Glomerular endothelial cell (primary cell): ENCODE measurements at places on chromosomes 16 and 17.

DNA sequence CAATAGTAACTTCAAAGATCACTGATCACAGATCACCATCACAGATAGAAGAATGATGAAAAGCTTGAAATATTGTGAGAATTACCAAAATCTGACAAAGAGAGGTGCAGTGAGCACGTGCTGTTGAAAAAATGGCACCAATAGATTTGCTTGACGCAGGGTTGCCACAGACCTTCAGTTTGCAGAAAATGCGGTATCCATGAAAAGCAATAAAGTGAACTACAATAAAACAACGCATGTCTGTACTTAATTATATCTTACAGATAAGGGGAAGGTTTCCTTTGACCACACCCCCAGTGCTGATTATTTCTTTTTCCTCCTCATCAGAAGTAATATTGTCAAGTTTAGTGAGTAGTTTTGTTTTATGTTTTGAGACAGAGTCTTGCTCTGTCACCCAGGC, 21.1 kb upstream of the PYDC1 start:
- DNase-seq = no peak

- DNase-seq = no peak
These were observed 2.1 kb downstream of the PRKCA start for GRCh38 chr17:66304304-66305174.

GRCh38 chr17:81026266-81027036, 8.5 kb upstream of the BAIAP2 start:
- no peak for DNase-seq

DNA sequence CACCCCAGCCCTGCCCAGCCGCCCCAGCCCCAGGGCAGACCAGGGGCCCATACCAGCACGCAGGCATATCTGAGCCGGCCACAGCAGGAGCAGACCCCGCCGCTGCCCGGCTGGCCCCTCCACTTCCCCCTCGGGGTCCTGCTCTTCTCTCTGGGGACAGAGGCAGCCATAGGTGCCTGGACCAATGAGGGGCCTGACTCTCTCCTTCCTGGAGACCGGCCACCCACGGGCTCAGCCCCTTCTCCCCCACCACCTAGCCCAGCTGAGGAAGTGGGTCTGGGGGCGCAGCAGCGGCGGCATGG, 3.8 kb downstream of the TMC6 start:
- DNase-seq = no peak

DNA sequence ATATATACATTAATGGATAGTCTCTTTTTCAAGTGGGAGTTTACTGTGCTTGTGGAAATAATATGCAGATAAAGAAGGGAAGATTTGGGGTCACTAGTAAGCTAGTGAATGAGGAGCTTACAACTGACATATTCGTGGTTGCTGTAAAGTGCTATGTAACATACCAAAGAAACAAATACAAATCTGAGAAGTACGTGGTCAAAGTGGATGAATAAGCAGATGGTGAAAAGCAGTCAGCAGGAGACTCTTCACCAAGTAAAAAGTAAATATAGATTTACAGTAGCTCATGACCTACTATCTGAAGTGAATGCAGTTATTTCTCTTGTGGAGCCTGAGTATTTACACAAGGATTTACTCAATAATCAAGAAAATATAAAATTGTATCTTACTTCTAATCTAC, 136.6 kb upstream of the ELAC2 start:
- DNase-seq = no peak

DNA sequence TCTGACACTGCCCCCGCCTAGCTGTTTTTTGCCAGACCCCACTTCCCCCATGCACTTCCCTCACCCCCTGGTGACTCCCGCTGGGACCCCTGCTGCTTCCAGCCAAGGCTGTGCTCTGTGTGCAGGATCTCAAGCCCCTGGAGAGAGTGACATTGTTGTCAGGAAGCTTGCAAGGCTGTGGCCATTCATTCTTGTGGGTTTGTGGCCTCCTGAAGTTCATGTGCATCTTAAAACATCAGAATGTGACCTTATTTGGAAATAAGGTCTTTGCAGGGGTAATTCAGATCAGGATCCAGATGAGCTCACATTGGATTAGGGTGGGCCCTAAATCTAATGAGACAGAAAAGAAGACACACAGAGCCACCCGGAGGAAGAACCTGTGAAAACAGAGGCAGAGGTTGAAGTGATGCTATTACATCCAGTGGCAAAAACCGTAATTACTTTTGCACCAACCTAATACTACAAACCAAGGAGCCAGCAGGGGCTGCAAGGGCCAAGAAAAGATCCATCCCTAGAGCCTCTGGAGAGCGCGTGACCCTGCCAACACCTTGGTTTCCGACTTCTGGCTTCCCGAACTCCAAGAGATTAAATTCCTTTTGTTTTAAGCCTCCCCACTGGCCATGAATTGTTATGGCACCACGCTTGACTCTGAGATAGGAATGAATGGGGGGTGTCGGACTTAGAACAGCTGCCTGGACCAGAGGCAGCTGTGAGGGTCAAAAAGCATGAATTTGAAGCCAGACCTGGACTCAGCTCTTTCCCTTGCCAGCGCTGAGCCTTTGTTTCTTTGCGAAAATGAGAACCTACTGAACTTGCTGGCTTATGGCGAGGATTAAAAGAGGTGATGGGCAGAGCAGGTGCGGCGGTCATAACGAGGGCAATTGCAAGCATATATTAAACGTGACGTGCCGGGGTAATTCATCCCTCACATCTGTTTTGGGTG, 75.5 kb downstream of the BMERB1 start:
- DNase-seq = no peak

GRCh38 chr16:82874271-82874670, 247.5 kb downstream of the CDH13 start:
- DNase-seq = no peak
